Activated effector memory CD4-positive, alpha-beta T cell treated with Interleukin-2 at 50 U/mL for 16 hours (primary cell): ENCODE measurements at places on chromosomes 12 and 14.
A peak's percentile ranks its signal among the peaks of the same experiment; 100 is the strongest.

GRCh38 chr12:75661908-75662307, 150.5 kb upstream of the KRR1 start:
- DNase-seq: no peak

GRCh38 chr12:1890810-1891209, 27.6 kb downstream of the CACNA2D4 start:
- no peak for DNase-seq

- DNase-seq: no peak
Measured at GRCh38 chr12:15719230-15719629, 70.0 kb downstream of the EPS8 start.

DNA sequence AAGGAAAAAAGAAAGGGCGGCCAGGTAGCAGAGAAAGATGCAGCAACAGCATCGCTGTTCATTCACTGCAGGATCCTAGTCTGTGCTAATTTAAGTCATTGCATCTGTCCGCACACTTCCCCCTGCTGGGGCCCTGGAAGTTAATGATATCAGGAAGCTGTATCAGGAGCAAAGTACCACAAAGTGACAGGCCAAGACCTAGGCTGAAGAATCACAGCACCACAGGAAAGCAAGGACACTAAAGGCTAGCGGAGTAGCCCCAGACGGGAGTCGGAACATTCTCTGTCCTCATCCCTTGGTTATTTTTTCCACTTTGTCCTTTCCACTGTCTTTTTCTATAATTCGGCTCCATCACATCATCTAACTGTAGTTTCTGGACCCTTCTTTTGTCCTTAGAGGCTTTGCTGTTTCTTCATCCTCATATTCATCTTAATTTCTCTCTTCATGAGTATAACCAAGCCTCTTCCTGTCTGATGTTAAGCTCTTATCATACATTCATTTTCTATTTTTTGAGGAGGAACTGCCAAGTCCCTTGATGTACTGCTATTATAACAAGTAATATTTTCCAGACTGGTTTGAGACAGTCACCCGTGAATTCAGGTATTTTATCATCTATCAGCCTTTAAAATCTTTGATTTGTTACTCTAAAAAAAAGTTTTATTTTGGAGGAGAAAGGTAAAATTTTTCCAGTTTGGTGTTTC, 28.3 kb downstream of the DUSP16 start:
- DNase-seq: no peak

GRCh38 chr12:74794522-74794921, 256.9 kb downstream of the ATXN7L3B start:
- DNase-seq: no peak

- no peak for DNase-seq
Measured at GRCh38 chr12:2185751-2186341, 133.1 kb downstream of the CACNA1C start.

- DNase-seq: no peak
Measured at GRCh38 chr12:20183563-20183962, 184.8 kb upstream of the PDE3A start.

GRCh38 chr12:51590347-51591015, 552 bp upstream of the SCN8A start:
- DNase-seq: peak; percentile 55

GRCh38 chr12:726281-727140, 25.9 kb upstream of the WNK1 start:
- DNase-seq: no peak

GRCh38 chr14:25430808-25431207, 380.9 kb upstream of the STXBP6 start:
- no peak for DNase-seq

GRCh38 chr14:28745176-28745575, 21.4 kb upstream of the FOXG1 start:
- no peak for DNase-seq

DNA sequence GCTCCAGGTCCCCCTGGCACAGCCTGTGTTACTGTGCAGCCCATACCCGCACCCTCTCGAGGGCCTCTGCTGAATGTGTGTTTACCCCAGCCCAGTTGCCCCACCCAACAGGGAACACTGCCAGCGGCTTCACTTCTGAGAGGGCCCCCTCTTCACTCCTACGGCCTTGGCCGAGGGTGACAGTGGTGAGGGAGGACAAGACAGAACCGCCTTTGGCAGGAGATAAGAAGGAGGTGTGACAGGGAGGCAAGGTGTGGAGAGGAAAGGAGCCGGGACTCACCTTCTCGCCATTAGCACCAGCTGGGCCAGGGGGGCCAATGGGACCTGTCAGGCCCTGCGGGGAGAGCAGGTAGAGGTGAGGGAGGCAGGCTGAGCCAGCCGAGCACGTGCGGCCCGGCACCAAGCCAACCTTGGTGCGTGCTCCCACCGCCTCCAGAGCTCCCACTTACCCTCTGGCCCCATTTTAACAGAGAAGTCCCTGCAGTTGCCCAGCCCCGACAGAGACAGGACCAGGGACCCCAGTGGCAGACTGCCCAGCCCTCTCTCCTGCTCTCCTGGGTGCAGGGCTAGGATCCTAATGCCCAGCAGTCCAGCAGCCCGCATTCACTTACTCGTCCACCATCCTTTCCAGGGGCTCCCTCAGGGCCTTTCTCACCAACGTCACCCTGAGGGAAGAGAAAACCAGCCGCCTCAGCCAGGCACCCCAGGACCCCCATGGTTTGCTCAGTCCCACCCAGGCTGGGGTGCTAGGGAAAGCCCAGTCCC, 18.3 kb downstream of the TMEM106C start:
- no peak for DNase-seq

GRCh38 chr12:27564612-27565213, 40.7 kb downstream of the PPFIBP1 start:
- DNase-seq: no peak

- no peak for DNase-seq
Measured at GRCh38 chr14:62629176-62629725, 416.0 kb downstream of the KCNH5 start.

DNA sequence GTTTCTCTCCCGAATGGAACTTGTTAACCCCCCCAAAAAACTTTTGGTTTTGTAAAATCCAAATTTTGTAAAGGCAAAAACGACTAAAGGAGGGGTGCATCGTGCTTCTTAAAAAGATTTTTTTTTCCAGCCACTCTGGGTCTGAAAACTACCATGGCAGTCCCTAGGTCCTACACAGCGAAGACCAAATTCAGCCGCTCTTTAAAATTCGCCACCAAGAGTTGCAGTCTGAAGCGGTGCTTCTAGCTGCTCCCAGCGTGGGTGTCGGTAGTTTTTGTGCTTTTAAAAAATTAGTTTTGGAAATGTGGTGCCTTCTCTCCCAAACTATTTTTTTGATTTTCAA, 873 bp upstream of the GSC start:
- no peak for DNase-seq

- DNase-seq: no peak
Measured at GRCh38 chr12:4281173-4281654, 7.7 kb downstream of the CCND2 start.

- DNase-seq: no peak
Measured at GRCh38 chr14:61388173-61388975, 67.0 kb downstream of the PRKCH start.

DNA sequence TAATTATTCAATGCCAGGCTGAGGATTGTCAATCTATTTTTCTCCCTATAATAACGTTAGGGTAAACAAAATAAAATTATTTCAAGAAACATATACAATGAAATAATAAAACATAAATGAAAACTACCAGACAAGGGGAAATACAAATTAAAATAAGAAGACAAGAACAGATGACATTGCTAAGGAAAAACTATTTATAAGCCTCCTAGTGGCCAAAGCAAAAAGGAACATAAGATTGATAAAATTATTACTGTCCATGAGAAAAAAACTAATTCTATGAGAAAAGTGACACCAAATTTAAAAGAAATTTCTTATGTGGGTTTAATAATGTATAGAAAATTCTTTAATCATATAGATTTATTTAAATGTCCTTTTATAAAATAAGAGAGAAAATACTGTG, 294.7 kb downstream of the TTC6 start:
- DNase-seq: no peak

DNA sequence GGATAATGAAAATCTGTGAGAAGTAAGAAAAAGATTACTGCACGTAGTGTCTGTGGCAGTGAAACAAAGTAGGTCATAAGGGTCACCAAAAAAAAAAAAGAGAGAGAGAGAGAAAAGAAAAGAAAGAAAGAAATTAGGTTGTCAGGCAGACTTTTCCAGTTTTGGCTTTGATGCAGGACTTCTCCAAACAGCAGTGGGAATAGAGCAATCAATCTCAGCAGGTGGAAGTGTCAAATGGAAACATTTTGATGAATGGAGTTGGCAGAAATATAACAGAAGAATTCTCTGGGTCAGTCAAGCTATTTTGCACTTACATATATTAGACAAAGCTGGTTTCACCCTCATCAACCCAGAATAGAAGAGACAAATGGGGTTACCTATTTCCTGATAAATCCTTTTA, 745.8 kb downstream of the SLC6A15 start:
- DNase-seq: no peak

- no peak for DNase-seq
Measured at GRCh38 chr12:130051900-130052299, 110.4 kb upstream of the FZD10 start.

DNA sequence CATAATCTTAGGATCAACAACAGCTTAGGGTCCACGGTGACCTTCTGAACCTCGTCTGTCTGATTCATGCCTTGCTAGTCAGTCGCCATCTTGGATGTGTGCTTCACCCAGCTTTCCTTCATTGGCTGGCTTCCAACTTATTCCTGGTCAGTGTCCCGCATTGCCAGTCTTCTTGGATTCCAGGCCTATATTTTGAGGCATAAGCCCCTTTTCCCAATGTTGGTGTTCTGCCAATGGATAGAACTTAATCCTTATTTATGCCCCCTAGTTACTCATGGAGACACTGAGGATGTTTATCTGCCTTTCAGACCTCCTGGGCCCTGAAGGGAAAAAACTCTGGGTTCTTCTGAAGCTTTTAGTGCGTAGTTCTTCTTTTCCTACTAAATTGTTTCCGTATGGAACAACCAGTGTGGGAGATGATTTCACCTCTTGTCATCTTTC, 5.8 kb downstream of the JDP2 start:
- DNase-seq: no peak
